ENCODE measurements at places on chromosomes 12 and 14.

DNA sequence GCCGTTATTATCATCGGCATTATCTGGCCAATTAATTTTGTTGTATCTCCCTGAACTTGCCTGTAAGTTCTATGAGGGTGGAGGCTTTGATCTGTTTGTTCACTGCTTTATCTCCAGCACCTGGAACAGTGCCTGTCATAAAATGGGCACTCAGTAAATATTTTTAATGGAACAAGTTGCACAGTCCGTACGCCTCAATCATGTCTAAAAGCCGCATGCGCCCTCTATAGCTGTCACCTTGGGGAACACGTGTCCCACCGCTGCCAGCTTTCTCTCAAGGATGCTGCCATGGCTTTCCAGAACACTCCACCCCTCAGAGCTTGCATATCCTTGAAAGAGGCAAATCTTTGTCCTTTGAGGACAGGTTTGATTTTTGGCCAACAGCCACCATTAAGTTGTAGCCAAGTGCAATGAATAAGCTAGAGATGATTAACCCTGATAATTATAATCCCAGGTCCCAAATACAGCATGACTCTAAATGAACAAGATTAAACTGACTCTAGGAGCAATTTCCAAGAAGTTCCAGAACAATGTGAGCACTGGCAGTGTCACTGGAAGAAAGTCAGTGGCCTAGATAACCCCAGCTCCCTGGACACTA is 55.1 kb downstream of the ERH start:
- no peak for DNase-seq

GRCh38 chr12:47280543-47281300 is 201.0 kb upstream of the AMIGO2 start:
- DNase-seq, result no peak

GRCh38 chr14:100824901-100825712 is 811 bp upstream of the MEG3 start:
- DNase-seq, result peak; percentile 24

DNA sequence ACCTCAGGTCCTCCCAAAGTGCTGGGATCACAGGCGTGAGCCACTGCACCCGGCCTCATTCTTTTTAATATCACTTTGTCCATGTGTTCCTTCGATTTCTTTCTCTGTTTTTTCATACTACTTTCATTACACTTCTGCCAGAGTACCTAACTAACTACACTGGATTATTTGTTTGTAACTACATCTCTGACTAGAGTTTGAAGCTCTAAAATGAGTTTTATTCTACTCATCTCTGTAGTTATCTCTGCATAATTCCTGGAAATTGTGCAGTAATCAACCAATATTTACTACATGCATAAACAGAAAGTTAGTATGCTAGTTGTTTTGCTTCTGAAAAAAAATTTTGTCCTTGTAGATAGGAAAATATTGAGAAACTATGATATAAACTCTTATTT is 15.2 kb downstream of the KLRK1 start:
- no peak for DNase-seq

GRCh38 chr12:67758119-67758518 is 109.6 kb downstream of the DYRK2 start:
- DNase-seq, result no peak

- no peak for DNase-seq
Observed at GRCh38 chr12:5375547-5376295, 56.2 kb upstream of the NTF3 start.

DNA sequence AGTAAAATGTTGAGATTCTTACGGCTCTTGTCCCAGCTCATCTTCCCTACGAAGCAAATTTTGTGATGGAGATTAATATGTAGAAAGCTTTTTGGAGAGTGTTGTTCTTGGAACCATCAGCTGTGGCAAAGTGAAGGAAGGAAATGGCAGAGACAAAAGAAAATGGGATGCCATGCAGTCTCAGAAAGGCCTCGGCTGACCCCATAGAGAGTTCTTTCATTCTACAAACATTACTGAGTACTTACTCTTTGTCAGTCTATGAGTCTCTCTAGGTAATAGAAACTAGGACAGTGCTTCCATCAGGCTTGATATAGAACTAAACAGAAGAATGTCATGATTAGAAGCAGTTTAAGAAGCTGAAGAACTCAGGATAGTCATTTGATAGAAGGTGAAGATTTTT is 134.1 kb downstream of the PLEKHA5 start:
- no peak for DNase-seq

DNA sequence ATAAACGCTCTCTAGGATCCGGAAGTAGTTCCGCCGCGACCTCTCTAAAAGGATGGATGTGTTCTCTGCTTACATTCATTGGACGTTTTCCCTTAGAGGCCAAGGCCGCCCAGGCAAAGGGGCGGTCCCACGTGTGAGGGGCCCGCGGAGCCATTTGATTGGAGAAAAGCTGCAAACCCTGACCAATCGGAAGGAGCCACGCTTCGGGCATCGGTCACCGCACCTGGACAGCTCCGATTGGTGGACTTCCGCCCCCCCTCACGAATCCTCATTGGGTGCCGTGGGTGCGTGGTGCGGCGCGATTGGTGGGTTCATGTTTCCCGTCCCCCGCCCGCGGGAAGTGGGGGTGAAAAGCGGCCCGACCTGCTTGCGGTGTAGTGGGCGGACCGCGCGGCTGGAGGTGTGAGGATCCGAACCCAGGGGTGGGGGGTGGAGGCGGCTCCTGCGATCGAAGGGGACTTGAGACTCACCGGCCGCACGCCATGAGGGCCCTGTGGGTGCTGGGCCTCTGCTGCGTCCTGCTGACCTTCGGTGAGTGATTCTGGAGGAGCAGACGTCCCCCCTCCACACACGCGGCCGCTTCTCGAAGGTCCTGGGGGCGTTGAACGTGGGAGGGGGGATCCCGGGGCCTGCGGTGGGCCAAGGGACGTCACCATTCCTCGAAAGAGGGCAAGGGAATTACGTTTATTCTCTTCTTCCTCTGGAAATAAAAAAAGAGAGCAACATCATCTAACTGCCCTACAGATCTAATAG is at the start of gene HSP90B1:
Gene HSP90B1 (plus strand): TSS at position 377 of the 753 bp plus-strand sequence. CDS start 106 bp downstream, at position 483.
- DNase-seq, result peak; percentile 100

- DNase-seq, result no peak
Observed at GRCh38 chr14:90547968-90548367, 151.1 kb downstream of the CALM1 start.

GRCh38 chr14:22821193-22822015 is 6.2 kb upstream of the SLC7A7 start:
- DNase-seq, result peak; percentile 48

- DNase-seq, result no peak
Observed at GRCh38 chr14:32419429-32419828, 90.3 kb downstream of the AKAP6 start.

- peak; percentile 53 for DNase-seq
Observed at GRCh38 chr12:38328306-38328895, 11.8 kb downstream of the ALG10B start.

DNA sequence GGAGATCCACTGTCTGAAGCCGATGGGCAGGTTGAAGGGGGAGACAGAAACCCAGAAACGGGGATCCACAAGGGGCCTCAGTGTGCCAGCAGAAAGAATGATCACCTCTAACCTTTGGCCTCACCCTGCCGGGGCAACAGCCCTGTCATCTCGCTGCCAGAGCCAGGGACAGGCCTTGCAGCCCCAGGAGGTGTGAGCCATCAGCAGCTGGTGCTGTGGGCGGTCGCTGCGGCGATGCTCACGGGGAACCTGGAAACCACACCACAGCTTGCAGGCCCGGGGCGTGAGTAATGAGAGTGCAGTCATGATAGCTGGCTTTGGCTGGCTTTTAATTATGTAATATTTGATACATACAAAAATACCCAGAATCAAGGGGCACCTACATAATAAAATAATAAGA is 4.7 kb upstream of the TTC7B start:
- peak; percentile 42 for DNase-seq

GRCh38 chr12:67650388-67651131 is 2.0 kb downstream of the DYRK2 start:
- no peak for DNase-seq

DNA sequence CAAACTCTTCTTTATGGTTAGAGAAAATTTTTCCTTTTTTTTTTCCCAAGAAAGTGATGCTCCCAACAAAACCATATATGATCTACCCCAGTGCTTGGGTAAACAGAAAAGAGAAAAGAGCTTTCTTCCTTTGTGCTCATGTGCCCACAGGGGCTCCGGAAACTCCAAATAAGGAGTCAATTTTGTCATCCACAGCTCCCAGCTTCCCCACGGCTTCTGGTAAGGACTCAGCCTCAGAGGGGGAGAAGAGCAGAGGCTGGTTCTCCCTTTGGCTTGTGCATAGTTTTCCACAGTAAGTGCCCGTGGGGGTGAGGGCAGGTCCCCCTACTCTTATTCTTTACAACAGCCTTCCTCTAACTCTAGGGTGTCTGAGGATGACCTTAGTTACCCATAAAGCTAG is 13.3 kb upstream of the RGS6 start:
- DNase-seq, result no peak

- DNase-seq, result peak; percentile 52
Observed at GRCh38 chr12:6605421-6606330, 1.5 kb downstream of the CHD4 start.

- DNase-seq, result peak; percentile 33
Observed at GRCh38 chr14:31990926-31991572, 86.1 kb upstream of the ARHGAP5 start.

- DNase-seq, result no peak
Observed at GRCh38 chr14:28612414-28612813, 154.2 kb upstream of the FOXG1 start.

- no peak for DNase-seq
Observed at GRCh38 chr14:23344481-23344880, 8.2 kb downstream of the SLC22A17 start.

DNA sequence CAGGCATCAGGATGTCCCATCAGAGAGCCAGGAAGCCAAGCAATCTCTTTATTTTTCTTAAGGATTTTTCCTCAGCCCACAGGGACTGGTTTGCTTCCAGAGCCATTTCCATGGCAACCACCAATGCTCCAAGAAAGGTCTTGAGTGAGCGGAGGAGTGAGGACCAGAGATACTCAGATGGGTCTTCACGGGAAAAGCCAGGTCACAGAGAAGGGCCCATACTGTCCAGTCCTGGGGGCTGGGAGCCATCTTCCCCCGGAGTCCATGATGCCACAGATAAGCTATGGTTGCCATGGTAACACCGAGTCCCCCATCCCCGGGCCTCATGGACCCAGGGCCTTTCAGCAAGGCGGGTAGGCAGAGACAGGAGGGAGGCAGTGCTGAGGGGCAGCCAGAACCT is 28.6 kb downstream of the CMKLR1 start:
- no peak for DNase-seq

DNA sequence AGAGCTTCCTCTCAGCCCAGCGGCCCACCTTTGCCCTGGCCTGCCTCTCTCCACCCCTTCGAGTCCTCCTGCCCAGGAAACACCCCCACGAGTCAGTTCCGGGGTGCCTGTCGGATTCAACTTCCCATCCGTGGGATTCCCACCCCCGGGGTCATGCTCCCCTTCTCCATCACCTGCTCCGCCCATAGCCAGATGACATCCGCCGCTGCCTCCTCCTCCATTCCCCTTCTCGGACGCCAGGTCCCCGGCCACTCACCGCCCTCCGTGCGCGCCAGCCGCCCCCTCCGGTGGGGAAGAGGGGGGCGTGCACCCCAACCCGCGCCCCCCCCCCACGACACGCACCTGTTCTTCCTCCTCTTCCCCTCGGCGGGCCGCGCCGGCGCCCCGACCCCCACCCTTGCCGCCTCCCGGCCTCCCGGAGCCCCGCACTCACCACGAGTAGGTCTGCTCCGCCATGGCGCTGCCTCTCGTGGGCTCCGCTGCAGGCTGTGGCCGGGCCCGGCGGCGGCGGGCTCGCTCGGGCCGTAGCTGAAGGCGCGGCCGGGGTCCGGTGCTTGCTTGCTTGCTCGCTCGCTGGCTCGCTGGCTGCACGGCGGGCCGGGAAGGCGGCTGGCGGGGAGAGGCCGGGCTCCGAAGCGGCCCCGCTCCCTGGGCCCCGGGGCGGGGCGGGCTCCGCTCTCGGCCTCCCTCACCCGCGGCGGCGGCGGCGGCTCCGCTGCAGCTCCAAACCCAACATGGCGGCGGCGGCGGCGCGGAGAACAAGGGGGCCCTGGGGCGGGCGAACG is 554 bp downstream of the SPPL3 start:
- DNase-seq, result peak; percentile 70

DNA sequence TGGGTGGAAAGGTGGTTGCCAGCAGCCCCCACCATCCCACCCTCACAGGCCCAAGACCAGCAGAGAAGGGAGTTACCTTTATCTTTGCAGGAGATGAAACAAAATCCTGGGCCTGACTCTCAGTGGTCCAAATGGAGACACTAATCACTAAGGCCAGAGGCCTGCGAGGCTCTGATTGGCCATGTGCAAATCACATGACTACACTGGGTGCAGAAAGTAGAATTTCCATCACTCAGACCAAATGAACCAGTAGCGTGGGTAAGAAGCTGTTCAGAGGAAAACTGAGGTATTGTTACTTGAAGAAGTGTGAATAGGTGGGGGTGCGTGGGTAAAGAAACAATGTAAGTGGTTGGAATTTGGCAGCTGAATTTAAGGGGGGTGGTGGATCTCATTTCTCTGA is 20.2 kb upstream of the PPP1CC start:
- no peak for DNase-seq

GRCh38 chr12:69052613-69053408 is 119.8 kb upstream of the CPM start:
- peak; percentile 89 for DNase-seq

DNA sequence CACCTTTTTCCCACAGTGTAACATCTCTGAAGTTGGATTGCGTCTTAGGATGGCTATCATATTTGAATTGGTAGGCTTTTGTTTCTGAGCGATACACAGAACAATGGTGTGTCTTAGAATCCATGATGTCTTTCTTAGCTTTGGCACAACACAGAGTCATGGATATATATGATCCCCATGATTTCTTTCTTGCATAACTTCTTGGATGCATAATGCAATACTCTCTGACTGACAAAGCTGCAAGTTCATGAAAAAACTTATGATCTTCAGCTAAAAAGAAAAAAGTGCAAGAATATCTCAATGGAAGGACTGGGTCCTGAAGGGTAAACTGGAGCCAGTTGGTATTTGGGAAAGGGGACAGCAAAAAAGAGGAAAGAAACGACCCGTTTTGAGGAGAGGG is 48.1 kb downstream of the VWF start:
- no peak for DNase-seq

All from foreskin fibroblast (primary cell).